ENCODE measurements at places on chromosomes 3 and 15.

GRCh38 chr3:161649900-161650484 is 153.4 kb downstream of the OTOL1 start:
- DNase-seq = no peak

DNA sequence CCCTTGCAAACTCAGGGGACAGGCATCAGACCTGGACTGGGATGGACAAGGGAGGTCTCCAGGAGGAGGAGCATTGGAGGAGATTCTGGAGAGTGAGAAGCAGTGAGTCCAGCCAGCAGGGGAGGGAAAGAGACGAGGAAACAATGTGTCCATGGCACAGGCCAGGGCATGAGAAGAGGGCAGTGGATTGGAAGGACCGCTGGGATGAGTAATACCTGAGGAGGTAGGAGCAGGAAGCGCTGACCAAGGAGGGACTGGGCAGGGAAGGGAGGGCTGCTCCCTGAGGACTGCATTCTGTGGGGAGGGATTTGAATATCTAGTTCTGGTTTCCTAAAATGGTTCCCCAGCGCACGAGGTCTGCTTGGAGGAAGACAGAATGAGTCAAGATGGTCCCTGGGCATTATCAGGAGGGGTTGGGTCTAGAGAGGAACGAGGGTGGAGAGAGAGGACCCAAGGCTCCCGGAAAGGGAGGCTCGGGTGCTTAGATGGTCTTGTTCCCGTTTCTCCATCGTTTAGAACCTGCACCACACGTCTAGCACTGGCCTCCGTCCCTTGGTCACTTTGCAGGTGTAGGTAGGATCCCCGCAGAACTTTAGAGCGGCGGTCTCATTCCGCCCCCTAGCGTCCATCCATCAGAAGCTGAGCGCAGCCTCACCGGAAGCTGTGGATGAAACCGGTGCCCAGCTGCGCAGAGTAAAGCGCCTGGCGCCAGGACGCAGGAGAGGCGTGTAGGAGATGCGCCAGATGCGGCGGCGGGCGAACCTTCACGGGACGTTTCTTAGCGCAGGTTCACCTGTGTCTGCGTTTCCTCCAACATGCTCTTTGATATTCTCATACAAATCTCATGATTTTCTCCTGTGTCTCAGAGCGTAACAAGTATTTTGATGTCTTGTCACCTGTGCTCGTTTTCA is 190.7 kb upstream of the NDN start:
- DNase-seq = no peak

- DNase-seq = no peak
These were observed 164.1 kb upstream of the SLC2A2 start for GRCh38 chr3:171190668-171191067.

GRCh38 chr15:84099181-84099580 is 136.4 kb upstream of the GOLGA6L4 start:
- DNase-seq = no peak

GRCh38 chr15:27764339-27764738 is 334.8 kb downstream of the OCA2 start:
- no peak for DNase-seq

GRCh38 chr3:2525968-2526367 is 427.3 kb downstream of the CNTN4 start:
- no peak for DNase-seq

GRCh38 chr15:53739187-53739586 is 20.3 kb downstream of the WDR72 start:
- DNase-seq = no peak

DNA sequence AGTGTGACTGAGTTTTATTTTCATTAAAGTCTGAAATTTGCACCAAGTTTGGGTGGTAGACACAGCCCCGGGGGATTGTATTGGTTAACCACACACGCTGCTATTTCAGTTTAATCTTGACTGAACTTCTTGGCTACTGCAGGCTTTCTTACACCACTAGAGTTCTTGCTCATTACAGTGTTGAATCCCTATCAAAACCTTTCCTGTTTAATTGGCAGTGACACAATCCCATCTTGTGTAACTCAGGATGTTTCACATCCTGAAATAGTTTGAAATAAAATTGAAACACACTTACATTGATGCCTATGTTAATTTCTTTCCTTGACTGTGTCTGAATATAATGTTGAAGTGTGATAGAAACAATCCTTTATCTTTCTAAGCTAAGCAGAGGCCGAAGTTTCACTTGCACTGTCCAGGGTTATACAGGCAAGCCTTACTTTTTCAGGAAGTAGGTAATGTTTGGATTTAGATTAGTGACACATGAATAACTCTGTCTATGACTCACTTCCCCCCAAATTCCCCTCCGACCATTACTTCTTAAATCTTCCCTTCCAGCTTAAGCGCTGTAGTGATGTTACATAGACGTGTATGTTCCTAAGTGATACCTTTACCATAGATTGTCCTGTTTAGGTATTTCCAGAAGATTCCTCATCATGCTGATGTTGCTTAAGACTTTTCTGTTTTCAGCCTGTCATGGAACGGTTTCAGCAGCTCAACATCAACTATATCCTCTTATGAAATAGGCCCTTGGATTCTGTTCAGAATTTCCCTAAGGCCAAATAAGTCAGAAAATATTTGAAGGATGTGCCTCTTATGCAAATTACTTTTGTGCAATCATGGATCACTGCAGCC is 16.8 kb downstream of the ATG7 start:
- DNase-seq = peak; percentile 95

GRCh38 chr3:43503067-43503728 is 118.6 kb downstream of the ANO10 start:
- peak; percentile 22 for DNase-seq

DNA sequence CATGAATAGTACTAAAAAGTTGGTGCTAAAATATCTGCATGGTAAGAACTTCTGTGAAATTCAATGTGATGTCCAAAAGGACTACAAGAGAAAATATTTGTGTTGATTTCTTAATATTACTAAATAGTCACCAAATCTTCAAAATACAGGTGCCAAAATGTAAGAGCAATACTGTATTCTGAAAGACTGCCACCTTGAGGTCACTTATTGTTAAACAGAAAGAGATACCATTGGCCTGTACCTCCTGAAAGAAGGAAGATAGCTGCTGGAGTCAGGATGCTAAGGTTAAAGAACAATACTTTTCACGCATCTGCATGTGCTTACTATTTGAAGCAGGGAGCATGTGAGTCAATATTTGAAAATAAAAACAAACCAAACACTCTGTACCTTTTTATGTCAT is 72.0 kb upstream of the LSAMP start:
- DNase-seq = no peak

- DNase-seq = no peak
These were observed 15.2 kb upstream of the KLHL40 start for GRCh38 chr3:42670051-42670576.

DNA sequence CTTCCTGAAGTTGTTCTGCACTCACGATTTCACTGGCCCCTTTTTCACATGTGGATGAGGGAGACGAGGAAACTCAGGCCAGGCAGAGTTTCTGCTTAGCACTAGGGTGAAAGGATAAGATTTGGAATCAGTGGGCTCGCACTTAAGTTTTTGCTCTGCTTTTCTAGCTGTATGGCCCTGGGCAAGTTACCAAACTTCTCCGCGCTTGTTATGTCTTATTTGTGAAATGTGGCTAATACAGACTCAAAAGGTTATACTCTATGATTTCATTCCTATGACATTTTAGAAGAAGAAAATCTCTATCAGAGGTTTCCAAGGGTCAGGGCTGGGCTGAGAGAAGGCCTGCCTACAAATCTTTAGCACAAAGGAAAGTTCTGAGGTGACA is 191.9 kb upstream of the LRIG1 start:
- DNase-seq = no peak

- DNase-seq = no peak
These were observed 15.6 kb downstream of the FBXW12 start for GRCh38 chr3:48387634-48388033.

DNA sequence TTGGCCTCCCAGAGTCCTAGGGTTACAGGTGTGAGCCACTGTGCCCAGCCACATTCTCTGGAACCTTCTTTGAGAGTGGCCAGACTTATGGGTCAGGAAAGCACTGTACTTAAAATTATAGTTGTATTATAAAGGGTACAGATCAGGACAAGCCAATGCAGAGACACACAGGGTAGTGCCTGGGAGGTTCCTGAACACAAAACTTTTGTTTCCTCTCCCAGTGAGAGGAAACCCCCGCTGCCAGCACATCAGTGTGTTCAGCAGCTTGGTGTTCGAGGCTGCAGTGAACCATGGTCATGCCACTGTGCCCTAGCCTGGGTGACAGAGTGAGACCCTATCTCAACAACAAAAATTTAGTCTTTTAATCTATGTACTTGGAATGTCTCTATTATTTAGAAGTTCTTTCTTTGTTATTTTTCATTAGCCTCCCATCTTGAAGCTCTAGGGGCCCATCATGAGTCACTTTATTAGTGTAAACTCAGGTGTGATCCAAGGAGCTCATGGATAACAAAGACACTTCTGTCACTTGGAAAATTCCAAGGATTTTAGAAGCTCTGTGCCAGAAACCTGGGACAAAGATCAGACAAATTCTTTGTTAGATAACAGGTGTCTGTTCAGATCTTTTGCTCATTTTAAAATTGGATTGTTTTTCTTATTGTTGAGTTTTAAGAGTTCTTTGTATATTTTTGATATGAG is 7.8 kb downstream of the BLOC1S6 start:
- no peak for DNase-seq

DNA sequence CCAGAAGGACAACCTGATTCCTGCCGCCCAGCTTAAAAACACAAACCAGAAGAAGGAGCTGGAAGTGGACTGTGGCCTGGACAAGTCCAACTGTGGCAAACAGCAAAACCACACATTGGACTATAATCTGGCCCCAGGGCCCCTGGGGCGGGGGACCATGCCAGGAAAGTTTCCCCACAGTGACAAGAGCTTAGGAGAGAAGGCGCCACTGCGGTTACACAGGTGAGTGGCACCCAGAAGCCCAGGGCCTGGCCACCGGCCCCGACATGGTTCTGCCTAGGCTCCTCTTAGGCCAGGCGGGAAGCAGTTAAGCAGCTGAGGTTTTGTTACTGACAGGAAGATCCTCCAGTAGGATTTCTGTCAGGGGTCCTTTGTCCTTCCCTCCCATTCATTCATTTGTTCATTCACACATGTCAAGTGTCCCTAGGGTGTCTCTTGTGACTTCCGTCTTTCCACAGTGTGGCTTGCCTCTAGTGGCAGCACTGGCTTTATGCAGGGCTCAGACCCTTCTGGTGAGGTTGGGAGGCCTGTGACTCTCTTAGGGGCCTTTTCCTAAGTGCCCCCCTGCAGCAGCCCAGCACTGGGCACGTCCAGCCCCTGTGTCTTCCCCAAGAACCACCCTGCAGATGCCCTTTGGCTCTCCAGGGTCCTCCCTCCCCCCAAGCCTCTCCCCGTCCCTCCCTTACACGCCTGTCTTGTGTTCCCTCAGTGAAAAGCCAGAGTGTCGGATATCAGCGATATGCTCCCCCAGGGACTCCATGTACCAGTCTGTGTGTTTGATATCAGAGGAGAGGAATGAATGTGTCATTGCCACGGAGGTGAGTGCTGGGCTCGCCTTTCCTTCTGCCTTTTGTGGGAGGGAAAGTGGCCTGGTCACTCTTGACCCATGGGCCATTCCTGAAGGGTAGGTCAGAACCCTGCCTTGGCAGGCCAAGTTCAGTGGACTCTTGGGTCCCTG is 7.8 kb downstream of the DLL4 start:
- peak; percentile 34 for DNase-seq

GRCh38 chr3:87771337-87772192 is 287.2 kb downstream of the CGGBP1 start:
- DNase-seq = no peak

GRCh38 chr15:71002316-71002715 is 109.7 kb downstream of the LRRC49 start:
- DNase-seq = peak; percentile 2

GRCh38 chr3:29064085-29064484 is 216.8 kb upstream of the RBMS3 start:
- DNase-seq = peak; percentile 48

DNA sequence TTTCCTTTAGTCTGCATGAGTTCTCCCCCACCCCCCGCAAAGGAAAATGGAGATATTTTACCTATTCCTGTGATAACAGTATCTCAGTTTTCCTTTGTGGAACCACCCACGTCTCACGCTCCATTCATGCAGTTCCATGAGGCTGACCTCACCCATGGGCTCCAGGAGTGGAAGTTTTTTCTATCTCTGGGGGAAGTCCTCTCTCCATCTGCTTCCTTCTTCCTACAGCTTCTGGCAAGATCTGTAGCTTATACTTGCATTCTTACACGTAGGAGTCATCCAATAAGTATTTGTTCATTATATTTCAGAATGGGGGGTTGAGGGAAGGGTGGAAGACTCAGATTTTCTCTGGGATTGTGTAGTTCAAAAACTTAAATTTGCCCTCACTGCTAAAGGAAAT is 5.8 kb upstream of the GLCE start:
- peak; percentile 27 for DNase-seq

DNA sequence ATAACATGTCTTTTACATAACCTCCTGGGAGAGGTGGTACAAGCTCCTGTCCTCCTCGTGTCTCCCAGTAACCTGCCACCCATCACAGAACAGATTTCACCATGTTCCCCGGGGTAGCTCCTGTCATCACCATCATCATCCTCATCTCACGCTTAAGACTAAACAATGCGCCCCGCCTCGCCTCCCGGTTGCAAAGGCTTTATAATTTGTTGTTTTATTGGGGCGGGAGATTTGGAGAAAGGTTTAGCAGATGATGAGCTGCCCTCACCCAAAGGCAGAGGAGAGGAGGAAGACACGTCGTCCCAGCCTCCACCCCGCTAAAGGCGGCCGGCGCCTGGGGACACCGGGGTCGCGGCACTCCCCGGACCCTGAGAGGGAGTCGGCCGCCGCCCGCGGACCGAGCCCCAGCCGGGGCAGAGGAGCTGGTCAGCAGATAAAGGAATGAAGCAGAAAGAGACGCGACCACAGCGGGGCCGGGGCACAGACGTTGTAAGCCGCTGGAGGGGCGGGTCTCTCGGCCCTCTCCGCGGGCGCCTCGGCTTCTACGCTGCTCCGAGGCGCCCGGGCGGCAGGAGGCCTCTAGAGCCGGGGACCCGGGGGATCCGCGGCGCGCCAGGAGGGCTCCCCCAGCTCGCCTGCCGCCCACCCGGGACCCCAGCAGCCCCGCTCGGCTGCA is 589 bp downstream of the HERC1 start:
- DNase-seq = no peak

DNA sequence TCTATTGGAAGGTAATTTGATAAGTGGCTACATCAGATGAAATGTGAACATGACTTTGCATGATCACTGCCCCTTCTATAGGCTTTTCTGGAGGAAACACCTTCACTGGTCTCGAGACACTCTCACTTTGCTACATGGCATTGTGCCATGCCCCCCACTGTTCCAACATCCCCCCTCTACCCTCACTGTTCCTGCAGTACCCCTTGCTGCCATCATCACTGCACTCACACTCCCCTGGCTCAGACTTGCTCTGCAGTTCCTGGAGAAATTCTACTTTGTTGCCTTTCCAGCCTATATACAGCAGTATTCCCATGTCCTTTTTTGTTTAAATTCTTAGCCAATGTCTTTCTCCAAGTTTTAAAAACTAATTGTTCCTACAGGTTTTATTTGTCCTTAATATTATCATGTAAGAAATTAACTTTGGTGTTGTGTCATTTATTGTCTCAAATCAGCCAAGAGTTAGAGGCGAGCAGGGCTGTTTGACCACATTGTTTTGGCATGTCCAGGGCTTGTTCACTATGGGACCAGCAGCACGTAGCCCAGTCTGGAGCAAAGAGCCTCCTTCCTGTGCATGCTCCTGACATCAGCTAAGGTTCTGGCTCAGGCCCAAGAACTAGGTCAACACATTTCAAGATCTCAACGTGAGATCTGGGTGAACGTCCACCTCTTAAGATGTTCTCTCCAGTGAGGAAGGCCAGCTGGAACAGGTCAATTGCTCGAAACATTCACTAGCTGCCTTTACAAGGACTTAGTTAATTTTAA is 246.4 kb downstream of the SLC9A9 start:
- DNase-seq = no peak

GRCh38 chr15:66729331-66729951 is 27.4 kb downstream of the SMAD6 start:
- DNase-seq = no peak

- no peak for DNase-seq
These were observed 1.4 kb downstream of the LOXL1 start for GRCh38 chr15:73927476-73928240.
